A549 treated with ZK216348 at 1 μM for 4 hours (cell line): ENCODE measurements at places on chromosomes 4 and X. TPM values are rescaled to one million over a fixed set of nuclear protein-coding genes. Genes with fewer than 3 reads are reported as not detected.

TRIM2 gene
- 0.30 to 0.91 TPM (median 0.78 TPM) in 5 replicates for total RNA-seq

SPANXN3 gene
- total RNA-seq: not detected in 5 replicates

PAK3 gene
- total RNA-seq: 0.11 TPM in 1 of 5 replicates, not detected in the others

GLRA2 gene
- not detected in 5 replicates for total RNA-seq

GRIA2 gene
- total RNA-seq: not detected in 5 replicates
